ENCODE measurements at places on chromosomes 6 and 20.

DNA sequence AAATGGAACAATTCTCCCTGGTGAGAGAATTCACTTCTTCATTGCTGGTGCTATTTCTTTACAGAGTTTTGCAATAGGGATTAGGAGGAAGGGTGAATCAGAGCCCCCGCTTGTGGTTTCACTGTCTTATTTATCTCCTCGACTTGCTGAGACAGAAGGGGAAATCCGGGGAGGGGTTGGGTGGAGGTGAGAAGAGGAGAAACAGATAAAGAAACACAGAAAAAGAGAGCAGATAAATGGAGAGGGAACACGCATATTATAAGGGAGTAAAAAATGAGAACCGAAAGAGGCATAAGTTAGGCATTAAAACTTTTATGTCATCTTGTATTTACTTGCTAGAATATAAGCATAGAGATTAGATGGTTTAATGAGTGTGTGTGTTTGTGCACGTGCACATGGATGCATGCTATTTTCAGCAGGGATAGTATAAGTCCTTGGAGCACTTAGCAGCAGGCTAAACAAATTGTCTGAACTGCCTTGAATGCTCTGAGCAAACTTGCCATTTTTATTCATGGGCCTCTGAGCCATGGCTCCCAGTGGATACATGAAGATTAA lies 105.0 kb downstream of the OLIG3 start:
- no peak for DNase-seq

GRCh38 chr6:33602180-33602579 lies 18.9 kb upstream of the ITPR3 start:
- no peak for DNase-seq

DNA sequence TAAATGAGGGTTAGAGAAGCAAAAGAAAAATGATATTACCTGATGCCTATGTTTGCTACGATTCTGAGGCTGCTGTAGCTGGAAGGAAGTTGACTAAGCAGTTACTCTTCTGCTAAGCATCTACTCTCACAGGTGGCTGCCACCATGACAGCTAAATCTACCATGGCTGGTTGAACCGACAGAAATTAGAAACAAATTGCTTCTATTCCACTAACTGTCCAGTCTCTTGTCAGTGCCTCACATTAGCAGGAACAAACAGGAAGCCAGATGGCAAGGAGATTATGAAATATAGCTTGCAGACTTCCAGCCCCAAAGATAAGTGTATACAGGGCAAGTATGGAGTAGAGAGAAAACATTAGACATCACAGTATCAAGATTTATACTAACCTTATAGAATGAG lies 59.4 kb upstream of the TMEM200A start:
- no peak for DNase-seq

- DNase-seq, result no peak
These were observed 9.9 kb downstream of the LPIN3 start for GRCh38 chr20:41350408-41350962.

- no peak for DNase-seq
These were observed 98.2 kb downstream of the CAP2 start for GRCh38 chr6:17491416-17492142.

DNA sequence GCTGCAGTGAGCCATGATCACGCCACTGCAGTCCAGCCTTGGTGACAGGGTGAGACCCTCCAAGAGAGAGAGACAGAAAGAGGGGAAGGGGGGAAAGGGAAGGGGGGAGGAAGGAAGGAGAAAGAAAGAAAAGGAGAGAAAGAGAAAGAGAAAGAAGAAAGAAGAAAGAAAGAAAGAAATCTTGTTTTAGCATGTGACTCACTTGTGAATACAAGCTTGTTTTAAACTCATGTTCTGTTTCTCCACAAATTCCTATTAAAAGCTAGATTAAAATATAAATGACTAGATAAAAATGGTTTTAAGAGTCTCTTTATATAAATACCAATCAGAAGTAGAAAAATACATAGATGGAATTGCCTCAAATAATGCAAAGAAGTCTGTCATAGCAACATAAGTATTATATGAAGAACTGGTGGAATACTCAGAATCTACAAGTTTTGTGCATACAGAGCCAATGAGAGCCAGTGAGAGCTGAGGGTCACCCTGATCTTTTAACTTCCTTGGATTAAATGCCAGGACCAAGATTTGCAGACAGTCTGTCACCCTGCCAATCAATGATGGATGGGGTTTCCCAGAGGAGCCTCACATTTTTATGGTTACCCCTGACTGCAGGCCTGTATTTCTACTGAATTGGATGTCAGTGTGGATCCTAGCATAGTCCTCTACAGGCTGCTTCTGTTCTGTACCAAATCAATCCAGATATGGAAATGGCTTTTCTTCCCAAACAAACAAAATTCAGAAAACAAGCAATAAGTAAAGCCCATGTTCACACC lies 50.8 kb upstream of the LY86 start:
- no peak for DNase-seq

DNA sequence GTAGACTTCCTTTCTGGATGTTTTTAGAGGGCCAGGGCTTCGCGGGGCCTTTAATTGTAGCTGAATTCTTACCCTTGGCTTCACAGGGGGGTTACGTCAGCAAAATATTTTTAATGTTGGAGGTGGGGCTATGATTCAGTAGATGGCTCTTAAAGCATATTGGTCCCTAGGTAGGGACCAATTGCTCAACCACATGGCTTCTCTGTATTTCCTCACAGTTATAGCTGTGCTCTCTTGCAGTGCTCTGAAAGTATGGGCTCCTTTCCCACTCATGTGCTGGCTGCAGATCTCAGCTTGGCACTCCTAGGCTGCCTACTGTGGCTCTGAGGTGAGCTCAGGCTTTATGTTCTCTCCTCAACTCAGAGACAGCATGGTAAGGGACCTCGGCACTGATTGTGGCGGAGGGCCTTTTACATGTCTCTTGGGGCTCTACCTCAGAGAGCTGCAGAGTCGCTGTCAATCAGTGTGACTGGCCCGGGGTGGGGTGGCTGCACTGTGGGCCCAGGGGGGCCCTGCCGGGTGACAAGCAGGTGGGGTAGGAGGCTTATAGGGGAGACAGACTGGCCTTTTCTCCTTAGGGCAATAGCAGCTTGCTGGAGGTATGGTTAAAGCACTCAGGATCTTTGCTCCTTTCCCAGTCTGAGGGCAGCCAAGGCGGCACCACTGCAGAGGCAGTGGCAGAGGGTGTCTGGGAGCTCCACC lies 318.0 kb downstream of the DOK5 start:
- DNase-seq, result no peak

DNA sequence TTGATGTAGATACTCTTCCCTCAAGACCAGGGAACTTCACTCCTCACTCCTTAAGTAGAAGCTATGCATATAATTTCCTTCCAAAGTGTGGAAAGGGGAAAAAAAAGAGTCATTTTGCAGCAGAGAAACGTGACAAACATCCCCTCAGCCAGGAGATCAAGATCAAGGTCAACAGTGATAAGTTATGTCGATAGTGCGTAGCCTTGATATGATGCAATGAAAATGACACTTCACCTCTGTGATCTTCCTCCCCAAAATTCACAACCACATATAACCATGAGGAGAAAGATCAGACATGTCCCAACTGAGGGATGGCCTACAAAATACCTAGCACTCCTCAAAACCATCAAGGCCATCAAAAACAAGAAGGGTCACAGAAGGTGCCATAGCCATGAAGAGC lies 160.4 kb upstream of the MYLIP start:
- no peak for DNase-seq

- DNase-seq, result no peak
These were observed 440.8 kb downstream of the UTRN start for GRCh38 chr6:144725736-144726522.

- no peak for DNase-seq
These were observed 14.0 kb upstream of the SLC17A5 start for GRCh38 chr6:73667798-73668197.

GRCh38 chr6:9128970-9129369 lies 693.6 kb upstream of the SLC35B3 start:
- DNase-seq, result no peak

DNA sequence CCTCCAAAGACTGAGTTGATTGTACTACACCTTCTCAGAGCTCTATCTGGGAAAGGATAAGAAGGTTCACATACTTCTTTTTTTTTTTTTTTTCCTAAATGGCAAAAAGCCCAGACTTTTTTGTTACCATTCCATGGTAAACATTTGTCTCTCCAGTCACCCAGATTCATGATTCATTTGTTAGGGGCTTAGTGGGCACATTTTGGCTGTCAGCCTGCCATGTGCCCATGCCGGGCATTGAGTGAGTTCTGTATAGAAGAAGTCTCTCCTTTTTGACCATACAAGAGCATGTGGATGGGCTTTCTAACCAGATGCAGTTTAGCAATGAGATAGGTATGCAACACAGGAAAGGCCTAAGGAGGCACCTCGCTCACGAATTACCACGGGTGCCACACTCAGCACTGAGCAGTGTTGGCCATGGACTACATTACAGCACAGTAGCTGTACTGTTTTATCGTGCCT lies 447.5 kb upstream of the HSF2 start:
- DNase-seq, result no peak

GRCh38 chr20:50043573-50044352 lies 61.0 kb downstream of the SNAI1 start:
- DNase-seq, result no peak

DNA sequence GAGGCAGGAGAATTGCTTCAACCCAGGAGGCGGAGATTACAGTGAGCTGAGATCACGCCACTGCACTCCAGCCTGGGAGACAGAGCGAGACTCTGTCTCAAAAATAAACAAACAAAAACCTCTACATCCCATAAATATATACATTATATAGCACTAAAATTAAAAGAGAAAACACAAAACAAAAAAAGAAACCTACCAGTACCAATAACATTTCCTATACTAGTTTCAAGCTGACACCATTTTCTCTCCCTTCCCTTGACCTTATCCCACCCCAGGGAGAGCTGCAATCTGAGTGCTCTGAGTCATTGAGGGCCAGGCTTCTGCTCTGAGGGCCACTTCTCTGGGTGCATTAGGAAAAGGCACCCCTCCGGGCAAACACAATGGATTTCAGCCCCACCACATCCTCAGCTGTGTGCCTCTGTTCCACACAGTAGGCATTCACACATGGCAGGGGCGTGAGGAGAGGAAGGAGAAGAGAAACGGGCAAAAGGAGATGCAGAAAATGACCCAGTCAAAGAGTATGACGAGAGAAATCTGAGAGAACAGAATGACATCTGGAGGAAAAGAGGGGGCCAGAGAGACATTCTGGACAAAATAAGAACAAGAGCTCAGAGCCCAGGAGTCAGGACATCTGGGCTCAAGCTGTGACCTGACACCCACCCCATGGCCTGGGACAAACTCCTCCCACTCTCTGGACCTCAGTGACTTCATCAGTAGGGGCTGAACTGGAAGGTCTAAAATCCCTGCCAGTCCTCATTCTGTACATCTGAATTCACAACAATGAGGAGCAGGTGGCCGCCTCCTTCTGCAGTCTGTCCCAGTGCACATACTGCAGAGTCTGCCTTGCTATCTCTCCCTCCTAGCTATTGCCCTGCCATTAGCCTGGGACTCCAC lies 18.2 kb downstream of the TRIM26 start:
- DNase-seq, result no peak

DNA sequence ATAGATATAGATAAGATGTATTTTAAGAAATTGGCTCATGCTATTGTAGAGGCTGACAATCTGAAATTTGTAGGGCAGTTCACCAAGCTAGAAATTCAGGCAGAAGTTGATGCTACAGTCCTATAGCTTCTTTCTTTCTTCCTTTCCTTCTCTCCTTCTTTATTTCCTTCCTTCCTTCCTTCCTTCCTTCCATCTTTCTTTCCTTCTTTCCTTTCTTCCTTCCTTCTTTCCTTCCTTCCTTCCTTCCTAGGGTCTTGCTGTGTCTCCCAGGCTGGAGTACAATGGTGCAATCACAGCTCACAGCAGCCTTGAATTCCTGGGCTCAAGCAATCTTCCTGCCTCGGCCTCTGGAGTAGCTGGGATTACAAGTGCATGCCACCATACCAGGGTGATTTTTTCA lies 55.3 kb downstream of the TFAP2A start:
- DNase-seq, result no peak

GRCh38 chr6:151175662-151176445 lies 63.9 kb upstream of the AKAP12 start:
- no peak for DNase-seq

DNA sequence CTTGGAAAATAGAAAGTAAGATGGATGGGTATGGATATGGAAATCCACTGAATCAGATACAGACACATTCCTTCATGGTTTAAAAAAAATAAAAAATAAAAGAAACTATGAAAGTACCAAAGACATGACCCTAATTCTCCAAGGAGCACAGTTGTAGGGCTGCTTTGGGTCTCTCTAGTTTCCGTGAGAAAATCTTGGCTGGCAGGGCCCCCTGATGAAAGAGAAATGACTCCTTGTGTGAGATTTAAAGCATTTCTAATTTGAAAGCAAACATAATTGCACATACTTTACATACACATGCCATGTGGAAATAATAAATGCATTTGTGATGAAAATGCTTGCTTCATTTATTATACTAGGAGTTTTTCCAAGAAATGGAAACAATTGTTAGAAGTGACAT lies 593.9 kb upstream of the BTBD3 start:
- DNase-seq, result no peak

DNA sequence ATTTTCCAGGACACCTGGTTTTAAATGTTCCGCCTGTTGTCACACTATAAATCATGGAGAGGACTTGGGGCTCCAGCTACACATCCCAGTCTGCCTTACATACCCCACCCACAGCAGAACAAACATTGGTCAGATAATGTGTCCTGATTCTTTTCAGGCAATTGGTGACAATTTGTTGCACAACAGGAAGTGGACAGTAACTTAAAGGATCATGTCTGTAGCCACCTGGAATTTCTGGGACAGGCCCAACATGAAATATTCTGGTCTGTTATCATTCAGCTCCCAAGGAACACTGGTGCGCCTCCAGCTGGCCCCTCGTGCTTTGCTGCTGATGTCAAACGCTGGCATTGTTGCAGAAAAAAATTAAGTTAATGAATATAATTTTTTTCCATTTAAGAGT lies 117.2 kb downstream of the SOBP start:
- no peak for DNase-seq

DNA sequence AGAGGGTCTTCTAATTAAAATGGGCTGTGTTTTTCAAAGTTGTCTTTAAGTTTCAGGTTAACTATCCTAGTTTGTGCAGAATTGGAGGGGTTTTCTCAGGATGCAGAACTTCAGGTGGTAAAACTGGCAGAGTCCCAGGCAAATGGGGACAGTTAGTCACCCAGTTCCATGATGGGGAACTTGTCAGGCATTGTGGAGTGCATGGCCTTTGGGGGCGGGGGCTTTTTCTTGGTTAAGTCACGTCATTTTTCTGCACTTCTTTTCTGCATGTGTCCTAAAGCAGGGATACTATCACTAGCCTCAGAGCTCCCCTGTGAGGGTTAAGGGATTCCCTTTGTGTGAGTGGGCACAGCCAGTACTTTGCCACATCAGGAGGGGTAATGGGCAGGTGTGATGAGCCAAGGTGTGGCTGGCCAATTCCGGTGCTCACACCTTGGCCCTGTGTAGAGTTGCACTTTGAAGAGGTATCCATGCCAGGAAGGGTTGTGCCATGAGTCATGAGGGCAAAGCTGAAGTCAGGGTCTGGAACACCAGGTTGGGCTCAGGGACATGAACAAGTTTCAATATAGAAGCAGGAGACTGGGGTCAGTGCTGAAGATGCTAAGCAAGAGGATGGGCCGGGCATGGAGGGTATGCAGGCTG lies 126.0 kb upstream of the RREB1 start:
- no peak for DNase-seq

Data from NCI-H187 (cell line).